EL (cell line): ENCODE measurements at places on chromosomes 4 and X.

GRCh38 chr4:94351319-94351718 lies 8.7 kb upstream of the HPGDS start:
- no peak for DNase-seq

- DNase-seq, result no peak
These were observed 3.1 kb downstream of the PHEX start for GRCh38 chrX:22035236-22035635.

GRCh38 chrX:107825698-107826237 lies at the start of gene MID2:
TSS of gene MID2 (plus strand) at chrX:107825866. CDS start at chrX:107826427, 561 bp downstream.
- peak; percentile 43 for DNase-seq

DNA sequence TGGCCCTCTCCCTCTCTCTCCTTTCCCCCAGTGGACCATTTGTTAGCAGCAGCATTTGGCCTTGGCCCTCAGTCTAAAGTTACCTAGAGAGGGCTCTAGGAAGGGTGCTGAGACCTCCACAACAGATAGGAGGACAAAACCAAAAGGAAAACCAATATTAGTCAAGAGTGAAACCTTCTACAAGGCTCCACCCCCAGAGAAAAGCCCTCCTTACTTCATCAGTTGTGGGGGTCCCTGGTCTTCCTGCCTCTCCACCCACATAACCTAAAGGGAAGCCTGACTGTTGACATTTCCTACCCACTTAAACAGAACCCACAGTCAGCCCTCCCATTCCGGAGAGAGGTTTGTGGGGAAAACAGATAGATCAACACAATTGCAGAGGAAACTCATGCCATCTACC lies 4.7 kb upstream of the CD40LG start:
- DNase-seq, result no peak

GRCh38 chr4:76984127-76984526 lies 34.6 kb downstream of the SEPTIN11 start:
- peak; percentile 62 for DNase-seq

GRCh38 chr4:67522851-67523671 lies 22.2 kb downstream of the CENPC start:
- peak; percentile 8 for DNase-seq

DNA sequence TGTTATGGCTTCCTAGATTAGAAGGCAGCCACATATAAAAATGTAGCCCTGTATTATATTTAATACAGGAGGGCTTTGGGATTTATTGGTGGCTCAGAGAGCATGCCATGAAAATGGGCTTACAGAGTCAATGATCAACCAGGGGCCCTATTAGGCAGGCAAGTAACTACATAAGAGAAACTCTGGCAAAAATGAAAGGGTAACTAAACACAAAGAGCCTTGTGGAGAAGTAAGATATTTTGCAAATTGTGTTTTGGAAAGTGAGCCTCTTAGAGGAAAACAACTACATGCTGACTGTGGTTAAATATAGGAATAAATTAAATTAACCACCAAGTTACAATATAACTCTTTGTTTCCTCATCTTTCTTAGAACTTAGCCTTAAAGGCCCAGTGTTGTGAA lies 5.5 kb downstream of the SAT1 start:
- DNase-seq, result no peak

GRCh38 chr4:38512840-38513239 lies 151.2 kb upstream of the KLF3 start:
- no peak for DNase-seq

GRCh38 chr4:54082168-54082567 lies 17.8 kb upstream of the CHIC2 start:
- peak; percentile 99 for DNase-seq

GRCh38 chr4:10162341-10163000 lies 45.9 kb upstream of the WDR1 start:
- DNase-seq, result no peak

GRCh38 chrX:111010111-111010510 lies 85.9 kb upstream of the PAK3 start:
- DNase-seq, result no peak

GRCh38 chrX:109399831-109400230 lies 82.1 kb downstream of the GUCY2F start:
- DNase-seq, result no peak

GRCh38 chr4:114040319-114041116 lies 61.1 kb upstream of the ARSJ start:
- DNase-seq, result peak; percentile 71

- no peak for DNase-seq
These were observed 22.4 kb downstream of the FAT1 start for GRCh38 chr4:186701273-186701672.

DNA sequence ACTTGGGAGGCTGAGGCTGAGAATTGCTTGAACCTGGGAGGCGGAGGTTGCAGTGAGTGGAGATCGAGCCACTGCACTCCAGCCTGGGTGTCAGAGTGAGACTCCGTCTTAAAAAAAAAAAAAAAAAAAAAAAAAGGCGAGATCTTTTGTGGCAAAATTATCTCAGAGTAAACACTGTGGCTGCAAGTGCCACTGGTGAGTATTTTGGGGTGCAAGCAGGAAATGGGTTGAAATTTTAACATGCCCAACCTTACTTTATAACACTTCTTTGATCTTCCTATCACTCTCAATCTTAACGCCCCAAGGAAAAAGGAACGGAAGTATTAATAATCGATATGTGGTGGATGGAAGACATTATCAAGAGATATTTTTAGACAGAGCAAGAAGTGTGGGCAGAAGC lies 32.1 kb downstream of the SLC34A2 start:
- no peak for DNase-seq

DNA sequence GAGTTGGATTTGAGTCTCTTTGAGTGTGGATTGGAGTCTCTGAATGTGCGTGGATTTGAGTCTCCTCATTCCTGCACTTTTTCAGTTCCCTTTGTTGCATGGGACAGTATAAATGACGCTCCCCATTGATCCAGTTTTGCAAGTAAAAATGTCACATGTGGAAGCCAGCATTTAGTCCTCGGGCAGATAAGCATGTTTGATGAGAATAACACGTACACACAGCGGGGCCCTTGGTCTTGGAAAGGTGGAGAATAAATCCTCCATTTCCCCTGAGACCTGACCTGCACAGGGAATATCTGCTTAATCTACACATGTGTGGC lies 8.1 kb downstream of the P2RY8 start:
- DNase-seq, result no peak

GRCh38 chrX:153464116-153464515 lies 6.3 kb downstream of the HAUS7 start:
- no peak for DNase-seq

- no peak for DNase-seq
These were observed 441.2 kb downstream of the CENPC start for GRCh38 chr4:67104145-67104544.

- no peak for DNase-seq
These were observed 32.0 kb downstream of the NAP1L2 start for GRCh38 chrX:73182502-73183114.

- DNase-seq, result no peak
These were observed 10.6 kb downstream of the TSPAN6 start for GRCh38 chrX:100625985-100626491.

GRCh38 chr4:32932156-32932555 lies 2212.0 kb downstream of the PCDH7 start:
- no peak for DNase-seq

GRCh38 chrX:75067931-75068330 lies 88.2 kb downstream of the ABCB7 start:
- peak; percentile 0 for DNase-seq

GRCh38 chr4:86443495-86443894 lies 83.6 kb upstream of the MAPK10 start:
- DNase-seq, result no peak

DNA sequence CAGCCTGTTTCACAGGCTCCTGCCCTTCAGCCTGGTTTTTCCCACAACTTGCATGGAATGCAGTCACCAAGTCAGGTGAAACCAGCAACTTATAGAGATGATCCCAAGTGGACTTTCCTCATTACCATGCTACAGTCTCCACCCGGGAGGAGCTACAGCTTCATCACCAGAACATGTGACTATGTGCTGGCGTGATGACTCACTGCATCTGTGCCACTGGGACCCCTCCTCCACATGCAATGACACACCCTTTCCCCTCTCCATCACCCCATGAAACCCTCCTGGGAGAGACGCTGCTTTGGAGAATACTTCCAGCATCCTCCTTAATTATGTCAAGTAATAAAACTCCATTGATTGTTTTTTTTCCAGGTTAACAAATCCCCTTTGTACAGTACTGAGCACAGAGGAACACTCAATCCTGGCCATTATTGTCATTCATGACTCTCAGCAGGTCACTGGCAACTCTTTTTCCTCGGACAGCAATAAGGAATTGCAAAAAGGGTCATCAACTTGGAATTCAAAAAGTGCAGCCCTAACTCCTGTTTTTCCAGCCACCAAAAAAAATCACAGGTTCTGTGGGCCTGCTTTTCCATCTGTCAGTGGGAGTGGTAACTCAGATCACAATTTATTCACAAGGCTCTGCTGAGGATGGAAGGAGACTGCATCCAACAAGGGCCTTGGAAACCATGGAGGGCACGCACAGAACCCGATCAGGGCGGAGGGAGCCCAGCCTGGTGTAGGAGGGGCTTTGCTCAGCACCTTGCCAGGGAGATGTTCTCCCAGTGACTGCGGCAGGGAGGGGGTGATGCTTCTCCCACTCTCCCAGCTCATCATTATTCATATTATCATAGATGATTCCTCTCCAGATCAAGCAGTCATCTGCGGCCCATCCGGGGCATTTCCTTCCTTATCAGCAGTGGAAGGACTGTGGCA lies 17.4 kb downstream of the QDPR start:
- DNase-seq, result peak; percentile 84

DNA sequence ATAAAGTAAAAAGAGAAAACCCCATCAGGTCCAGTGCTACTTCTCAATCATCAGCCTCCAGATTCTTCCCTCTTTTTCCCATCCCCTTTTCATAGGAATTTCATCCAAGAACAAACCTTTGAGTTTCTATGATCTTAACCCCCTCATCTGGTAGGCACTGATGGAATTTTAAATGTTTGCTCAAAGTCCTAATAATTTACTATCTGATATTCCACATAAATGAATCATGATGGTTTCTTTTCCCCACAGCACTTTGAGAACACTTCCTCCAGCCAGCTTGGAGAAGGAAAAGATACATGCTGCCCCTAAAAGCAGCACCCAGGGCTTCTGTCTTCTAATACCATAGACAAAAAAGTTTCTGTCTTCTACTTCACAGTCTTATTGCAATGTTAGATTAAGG lies 19.4 kb upstream of the KLHL8 start:
- DNase-seq, result peak; percentile 51

GRCh38 chr4:11011249-11011648 lies 326.7 kb upstream of the CLNK start:
- no peak for DNase-seq

DNA sequence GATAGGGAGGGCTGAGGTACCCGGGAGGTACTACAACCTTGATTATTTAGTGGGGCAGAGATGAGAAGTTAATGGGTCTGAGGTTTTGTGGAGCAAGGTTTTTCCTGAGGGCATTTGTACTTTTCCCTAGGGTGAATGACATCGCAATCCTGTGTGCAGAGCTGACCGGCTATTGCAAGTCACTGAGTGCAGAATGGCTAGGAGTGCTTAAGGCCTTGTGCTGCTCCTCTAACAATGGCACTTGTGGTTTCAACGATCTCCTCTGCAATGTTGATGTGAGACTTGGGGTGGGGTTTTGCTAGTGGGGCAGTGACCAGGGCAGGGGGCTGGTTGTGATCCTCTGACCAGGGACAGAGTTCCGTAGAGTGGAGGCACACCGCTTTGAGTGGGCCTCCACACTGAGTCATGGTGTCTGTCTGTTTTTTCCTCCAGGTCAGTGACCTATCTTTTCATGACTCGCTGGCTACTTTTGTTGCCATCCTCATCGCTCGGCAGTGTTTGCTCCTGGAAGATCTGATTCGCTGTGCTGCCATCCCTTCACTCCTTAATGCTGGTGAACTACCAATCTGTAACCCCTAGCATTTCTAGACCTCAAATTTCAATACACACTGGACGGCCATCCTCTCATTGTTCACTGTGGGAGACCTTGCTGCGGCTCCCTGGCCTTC lies 9.9 kb downstream of the MED12 start:
- DNase-seq, result peak; percentile 52

DNA sequence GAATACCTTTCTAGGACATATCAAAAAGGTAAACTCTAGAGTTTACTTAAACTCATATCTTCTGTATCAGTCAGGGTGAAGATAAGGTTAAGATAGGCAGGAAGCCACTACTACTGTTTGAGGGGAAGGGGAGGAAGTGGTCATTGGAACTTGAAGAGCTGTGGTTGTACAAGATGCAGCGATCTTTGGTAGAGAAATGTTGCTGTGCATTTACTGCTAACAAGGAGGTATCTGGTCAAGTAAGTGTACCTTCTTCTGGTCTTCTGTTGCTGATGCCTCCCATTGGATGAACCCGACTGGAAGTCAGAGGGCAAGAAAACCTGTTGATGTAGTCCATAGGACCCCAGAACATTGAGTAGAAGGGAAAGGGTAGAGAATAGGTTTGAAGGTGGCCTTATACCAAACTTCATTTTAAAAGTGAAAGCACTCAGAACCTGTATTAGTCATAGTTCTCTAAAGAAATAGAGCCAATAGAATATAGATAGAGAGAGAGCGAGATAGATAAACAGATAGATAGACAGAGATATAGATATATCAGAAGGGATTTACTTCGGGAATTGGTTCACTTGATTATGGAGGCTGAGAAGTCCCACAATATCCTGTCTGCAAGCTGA lies 47.9 kb upstream of the TSPAN5 start:
- DNase-seq, result no peak

- no peak for DNase-seq
These were observed 36.8 kb downstream of the NSD2 start for GRCh38 chr4:1907848-1908525.

- no peak for DNase-seq
These were observed 112.9 kb upstream of the GPRIN3 start for GRCh38 chr4:89420507-89420906.

DNA sequence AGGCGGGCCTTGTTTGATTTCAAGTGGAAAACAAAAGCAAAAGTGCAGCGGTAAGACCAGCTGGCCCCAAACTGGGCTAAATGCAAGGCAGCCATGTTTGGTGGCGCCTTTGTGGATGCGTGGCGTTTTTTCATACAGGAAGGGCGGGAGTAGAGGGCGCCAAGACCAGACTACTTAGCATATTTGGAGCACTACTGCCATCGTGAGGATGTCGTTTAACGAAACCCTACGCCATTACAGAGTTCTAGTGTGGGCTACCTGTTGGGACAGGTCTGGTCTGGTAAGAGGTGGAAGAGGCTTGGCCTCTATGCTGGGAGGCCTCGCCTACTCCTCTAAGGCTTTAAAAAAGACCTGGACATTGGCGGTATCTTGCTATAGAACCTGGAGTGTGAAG lies 230.7 kb upstream of the STK26 start:
- DNase-seq, result no peak

- DNase-seq, result no peak
These were observed 467.1 kb upstream of the HS3ST1 start for GRCh38 chr4:11895766-11896165.

- DNase-seq, result no peak
These were observed 129.8 kb downstream of the MXRA5 start for GRCh38 chrX:3216581-3217180.

GRCh38 chrX:134457708-134458107 lies 2.3 kb upstream of the HPRT1 start:
- DNase-seq, result no peak
